ENCODE measurements at places on chromosomes 7 and 10.

DNA sequence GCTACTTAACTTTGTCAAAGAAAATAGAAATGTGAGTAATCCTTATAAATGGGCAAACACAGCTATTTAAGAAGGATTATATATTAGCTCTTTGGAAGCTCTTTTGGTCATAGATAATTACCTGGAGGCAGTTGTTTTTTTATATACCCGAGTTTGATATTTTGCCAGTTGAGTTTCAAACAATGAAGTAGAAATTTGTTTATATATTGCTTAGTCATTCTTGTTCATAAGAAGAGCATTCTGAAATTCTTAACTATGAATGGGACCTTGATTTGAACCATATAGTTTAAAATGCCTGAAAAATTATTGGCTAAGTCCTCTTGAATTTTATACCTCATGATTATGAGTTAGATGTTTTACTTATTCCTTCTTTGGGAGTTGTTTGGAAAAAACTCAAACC is 36.4 kb downstream of the MINPP1 start:
- no peak for DNase-seq
- no peak overlapping the region for H3K27ac ChIP-seq
- H3K36me3 ChIP-seq, result peaks cover 26% of the 10 kb centered on the region
- H3K4me3 ChIP-seq, result no peak overlapping the region

DNA sequence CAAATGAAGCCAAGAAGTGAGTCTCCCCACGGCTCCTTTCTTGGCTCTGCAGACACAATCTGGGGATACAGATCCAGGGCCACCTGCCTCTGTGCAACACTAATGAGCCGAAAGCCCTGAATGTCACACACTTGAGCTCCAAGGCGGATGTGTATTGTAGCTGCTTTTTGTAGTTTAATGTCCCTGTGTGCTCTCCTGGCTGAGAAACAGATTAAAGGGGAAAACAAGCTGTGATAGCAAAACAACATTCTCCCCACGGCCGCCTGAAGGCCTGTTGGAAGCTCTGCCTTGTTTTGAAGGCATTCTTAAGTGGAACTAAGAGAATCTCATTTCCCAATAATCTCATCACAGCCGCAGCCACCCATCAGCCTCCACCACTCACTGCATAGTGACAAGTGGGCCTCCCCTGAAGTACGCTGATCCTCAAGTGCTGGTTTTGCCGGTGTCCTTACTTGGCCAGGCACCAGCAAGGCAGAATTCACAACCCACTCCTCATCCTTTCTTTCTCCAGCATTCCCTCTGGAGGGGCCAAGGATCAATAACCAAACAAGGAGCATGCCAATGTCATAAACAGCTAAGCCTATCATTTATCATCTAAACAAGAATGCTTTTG is 44.4 kb upstream of the AMPH start:
- peaks cover 4% of the 10 kb centered on the region for H3K27me3 ChIP-seq
- no peaks in the 10 kb centered on the region for H3K4me1 ChIP-seq
- H3K36me3 ChIP-seq, result no peaks in the 10 kb centered on the region
- no peak for DNase-seq
- no peak overlapping the region for H3K27ac ChIP-seq
- no peak overlapping the region for H3K4me3 ChIP-seq

- H3K4me3 ChIP-seq, result no peak overlapping the region
- no peaks in the 10 kb centered on the region for H3K27me3 ChIP-seq
- H3K4me1 ChIP-seq, result peaks cover 90% of the 10 kb centered on the region
- H3K36me3 ChIP-seq, result peaks cover 29% of the 10 kb centered on the region
- DNase-seq, result no peak
These were observed 99.3 kb downstream of the FAM53B start for GRCh38 chr10:124644771-124645415.

- no peaks in the 10 kb centered on the region for H3K27me3 ChIP-seq
- H3K4me1 ChIP-seq, result peaks cover 14% of the 10 kb centered on the region
- no peak overlapping the region for H3K4me3 ChIP-seq
- H3K36me3 ChIP-seq, result peaks cover 4% of the 10 kb centered on the region
These were observed 45.8 kb downstream of the GLCCI1 start for GRCh38 chr7:8014399-8014798.

DNA sequence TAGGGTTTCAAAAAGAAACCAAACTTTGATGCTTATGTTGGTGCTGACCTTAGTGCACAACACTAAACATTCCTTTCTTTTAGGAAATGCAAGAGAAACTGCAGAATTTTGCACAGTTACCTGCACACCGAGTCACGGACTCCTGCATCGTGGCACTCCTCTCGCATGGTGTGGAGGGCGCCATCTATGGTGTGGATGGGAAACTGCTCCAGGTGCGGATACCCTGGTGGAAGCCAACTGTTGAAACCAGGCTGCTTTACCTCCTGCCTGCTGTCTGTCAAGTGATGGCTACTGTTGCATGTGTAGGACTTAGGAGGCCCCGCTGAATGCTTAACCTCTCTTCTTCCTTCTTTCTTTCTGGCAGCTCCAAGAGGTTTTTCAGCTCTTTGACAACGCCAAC is 11.7 kb downstream of the CASP2 start:
- H3K27me3 ChIP-seq, result no peaks in the 10 kb centered on the region
- H3K27ac ChIP-seq, result peak overlapping the region; percentile 31

GRCh38 chr7:99292127-99292526 is 19.5 kb downstream of the MYH16 start:
- H3K27ac ChIP-seq, result no peak overlapping the region
- DNase-seq, result no peak
- no peaks in the 10 kb centered on the region for H3K36me3 ChIP-seq
- no peaks in the 10 kb centered on the region for H3K27me3 ChIP-seq

- peaks cover 2% of the 10 kb centered on the region for H3K4me1 ChIP-seq
- no peaks in the 10 kb centered on the region for H3K27me3 ChIP-seq
- no peak overlapping the region for H3K27ac ChIP-seq
- no peak for DNase-seq
- H3K4me3 ChIP-seq, result no peak overlapping the region
- no peaks in the 10 kb centered on the region for H3K36me3 ChIP-seq
These were observed 166.9 kb downstream of the RNF216 start for GRCh38 chr7:5614600-5614999.

DNA sequence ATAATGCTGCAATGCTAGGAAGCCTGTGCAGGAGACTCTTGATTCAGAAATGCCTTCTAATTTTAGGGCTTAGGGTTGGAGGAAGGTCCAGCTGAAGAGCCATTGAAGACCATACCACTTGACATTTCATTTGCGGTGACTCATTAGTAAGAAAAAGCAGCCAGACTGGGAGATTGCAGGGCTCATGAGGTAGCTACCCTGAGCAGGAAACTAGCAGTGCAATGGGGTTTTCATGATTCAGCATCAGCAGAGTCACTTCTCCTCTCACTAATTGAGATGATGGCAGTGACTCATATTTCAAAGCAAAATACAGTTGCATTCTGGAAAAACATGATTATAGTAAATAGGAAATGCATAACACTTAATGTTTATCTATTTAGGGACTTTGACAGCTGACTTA is 434.1 kb downstream of the DNAJB9 start:
- H3K4me1 ChIP-seq, result no peaks in the 10 kb centered on the region
- no peaks in the 10 kb centered on the region for H3K36me3 ChIP-seq
- no peaks in the 10 kb centered on the region for H3K27me3 ChIP-seq
- DNase-seq, result no peak
- no peak overlapping the region for H3K27ac ChIP-seq

GRCh38 chr10:132399117-132400035 is 2.4 kb downstream of the PWWP2B start:
- DNase-seq, result no peak
- peaks cover 4% of the 10 kb centered on the region for H3K36me3 ChIP-seq
- H3K27me3 ChIP-seq, result no peaks in the 10 kb centered on the region
- H3K4me1 ChIP-seq, result peaks cover 12% of the 10 kb centered on the region

DNA sequence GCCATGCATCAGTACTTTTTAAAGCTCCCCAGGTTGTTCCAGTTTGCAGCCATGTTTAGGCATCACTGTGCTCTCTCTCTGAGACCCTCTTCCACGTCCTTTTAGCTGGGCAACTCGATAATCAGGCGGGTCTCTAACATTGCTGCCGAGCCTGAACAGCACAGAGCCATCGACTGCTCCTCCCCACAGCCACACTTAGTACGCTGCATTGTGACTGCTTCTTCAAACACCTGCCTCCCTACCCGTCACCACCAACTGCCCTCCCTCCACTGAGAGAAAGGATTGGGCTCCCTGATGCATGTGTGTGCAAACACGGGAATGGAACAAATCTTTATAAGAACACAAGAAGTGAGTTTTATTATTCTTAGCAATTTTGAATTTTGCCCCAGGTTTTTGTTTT is 11.4 kb upstream of the TACR2 start:
- H3K4me3 ChIP-seq, result no peak overlapping the region
- no peak overlapping the region for H3K27ac ChIP-seq
- H3K4me1 ChIP-seq, result peaks cover 47% of the 10 kb centered on the region
- H3K27me3 ChIP-seq, result peaks cover 20% of the 10 kb centered on the region

- H3K27ac ChIP-seq, result no peak overlapping the region
- H3K4me3 ChIP-seq, result no peak overlapping the region
- no peaks in the 10 kb centered on the region for H3K4me1 ChIP-seq
- no peak for DNase-seq
These were observed 254.7 kb downstream of the KLF6 start for GRCh38 chr10:3530346-3530745.

DNA sequence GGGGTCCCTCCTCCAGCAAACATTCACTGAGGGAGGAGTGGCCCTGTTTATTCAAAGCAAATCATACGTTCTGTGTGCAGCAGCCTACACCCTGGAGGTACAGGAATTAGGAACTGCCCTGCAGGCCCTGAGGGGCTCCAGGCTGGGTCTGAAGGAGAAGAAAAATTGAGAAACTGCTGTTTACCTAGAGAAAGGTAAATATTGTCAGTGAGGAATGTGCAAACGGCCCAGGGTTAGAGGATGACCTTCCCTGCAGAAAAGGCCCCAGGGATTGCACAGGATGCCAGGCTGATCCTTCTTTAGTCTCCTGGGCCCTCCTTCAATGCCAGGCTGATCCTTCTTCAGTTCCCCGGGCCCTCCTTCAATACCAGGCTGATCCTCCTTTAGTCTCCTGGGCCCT is 5.7 kb downstream of the CALML5 start:
- no peaks in the 10 kb centered on the region for H3K4me1 ChIP-seq
- H3K4me3 ChIP-seq, result no peak overlapping the region
- H3K27ac ChIP-seq, result no peak overlapping the region
- no peak for DNase-seq
- H3K27me3 ChIP-seq, result peaks cover 9% of the 10 kb centered on the region
- H3K36me3 ChIP-seq, result no peaks in the 10 kb centered on the region

DNA sequence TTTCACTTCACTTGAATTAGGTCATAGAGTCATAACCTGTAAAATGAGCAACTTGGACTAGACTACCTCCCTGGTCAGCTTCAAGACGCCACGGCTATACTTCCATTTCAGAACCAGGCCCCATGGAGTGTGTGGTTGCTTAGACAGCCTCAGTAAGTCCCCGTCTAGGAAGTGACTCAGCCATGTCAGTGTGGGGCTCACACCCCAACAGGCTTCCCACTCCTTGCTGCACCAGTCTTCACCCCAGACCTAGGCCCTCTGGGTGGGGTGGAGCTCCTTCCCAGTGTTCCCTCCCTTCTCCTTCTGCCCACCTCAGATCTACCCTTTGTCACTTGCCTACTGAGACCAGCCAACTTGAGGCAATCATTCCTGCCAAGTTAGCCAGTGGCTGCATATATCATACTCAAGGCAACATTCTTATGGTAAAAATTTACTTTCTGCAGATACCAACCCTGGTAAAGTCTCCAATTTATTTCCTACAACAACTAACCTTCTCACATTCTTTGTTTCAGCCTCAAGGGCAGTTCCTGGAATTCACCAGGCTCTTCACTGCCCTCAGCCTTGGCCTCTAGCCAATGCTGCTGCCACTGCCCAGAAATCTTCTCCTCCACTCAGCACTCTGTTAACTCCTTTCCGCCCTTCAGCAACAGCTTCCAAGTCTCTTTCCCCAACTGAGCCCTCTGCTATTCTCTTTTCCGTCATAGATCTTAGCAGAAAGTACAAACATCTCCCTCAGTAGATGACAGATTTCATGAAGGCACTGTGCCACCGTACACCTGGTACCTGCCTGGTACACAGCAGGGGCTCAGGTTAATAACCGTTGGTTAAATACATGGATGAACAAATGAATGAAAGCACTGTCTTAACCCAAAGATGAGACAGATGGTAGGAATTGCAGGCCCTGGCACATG is 31.3 kb upstream of the ZNRF2 start:
- H3K27me3 ChIP-seq, result no peaks in the 10 kb centered on the region
- no peaks in the 10 kb centered on the region for H3K36me3 ChIP-seq
- H3K4me3 ChIP-seq, result no peak overlapping the region
- H3K4me1 ChIP-seq, result peaks cover 5% of the 10 kb centered on the region
- H3K27ac ChIP-seq, result no peak overlapping the region

All from activated naive CD4-positive, alpha-beta T cell treated with anti-CD3 and anti-CD28 coated beads, Interleukin-2, amount 10 ng/mL, durations not matched to agents 7 days and 5 days (primary cell).